Activated CD8-positive, alpha-beta memory T cell treated with anti-CD3 and anti-CD28 coated beads for 1 hour (primary cell): ENCODE measurements at places on chromosomes 1 and 21.

DNA sequence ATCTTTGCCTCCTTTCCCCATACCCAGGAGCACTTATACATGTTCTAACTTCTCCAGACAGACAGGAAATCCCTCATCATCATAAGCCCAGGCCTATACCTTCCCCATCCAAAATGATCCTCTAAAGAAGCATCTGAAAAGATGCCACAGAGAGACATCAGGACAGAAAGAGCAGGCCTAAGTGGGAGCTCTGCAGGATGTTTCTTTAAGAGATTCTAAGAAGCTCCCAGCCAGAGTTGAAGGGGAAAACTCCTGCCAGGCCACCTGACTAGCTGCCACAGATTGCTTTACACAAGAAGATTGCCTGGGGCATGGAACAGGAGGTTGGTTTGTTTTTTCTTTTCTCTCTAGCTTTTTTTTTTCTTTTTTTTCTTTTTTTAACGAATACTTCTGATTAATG, 275.8 kb downstream of the VAV3 start:
- no peak for DNase-seq

GRCh38 chr1:224919508-224919907, 10.0 kb upstream of the DNAH14 start:
- no peak for DNase-seq

DNA sequence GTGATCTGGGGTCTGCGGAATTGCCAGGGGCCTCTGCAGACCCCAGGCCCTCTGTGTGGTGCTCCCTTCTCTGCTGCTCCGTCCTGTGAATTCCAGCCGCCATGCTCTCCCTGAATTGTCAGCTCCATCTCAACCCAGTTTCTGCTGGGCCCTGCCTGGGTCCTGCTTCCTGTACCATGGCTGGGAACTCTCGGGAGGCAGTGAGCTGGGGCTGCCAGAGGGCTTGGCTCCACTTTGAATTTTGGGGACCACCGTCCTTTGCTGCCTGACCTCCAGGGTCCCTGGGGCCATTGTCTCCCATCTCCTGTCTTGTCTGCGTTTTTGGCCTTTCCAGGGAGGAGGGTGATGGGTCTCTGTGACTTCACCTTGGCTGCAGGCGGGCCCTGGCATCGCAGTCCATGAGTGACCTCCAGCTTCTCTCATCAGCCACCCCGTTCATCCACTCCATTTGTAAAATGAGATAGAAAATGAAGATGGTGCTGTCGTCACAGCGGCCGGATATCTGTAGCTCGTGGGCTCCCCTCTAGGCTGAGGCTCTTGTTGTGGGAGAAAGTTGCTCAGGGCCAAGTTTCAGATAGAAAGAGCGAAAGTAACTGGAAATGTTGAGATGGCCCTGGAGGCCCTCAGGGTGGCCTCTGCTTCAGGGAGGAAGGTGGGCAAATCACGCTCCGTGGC, 38.3 kb downstream of the SKI start:
- DNase-seq: no peak

GRCh38 chr1:221687836-221688487, 53.9 kb downstream of the DUSP10 start:
- DNase-seq: no peak

- no peak for DNase-seq
Measured at GRCh38 chr1:178220094-178220493, 126.2 kb downstream of the RASAL2 start.
